Cardiac fibroblast (primary cell): ENCODE measurements at places on chromosomes 2 and 18.

DNA sequence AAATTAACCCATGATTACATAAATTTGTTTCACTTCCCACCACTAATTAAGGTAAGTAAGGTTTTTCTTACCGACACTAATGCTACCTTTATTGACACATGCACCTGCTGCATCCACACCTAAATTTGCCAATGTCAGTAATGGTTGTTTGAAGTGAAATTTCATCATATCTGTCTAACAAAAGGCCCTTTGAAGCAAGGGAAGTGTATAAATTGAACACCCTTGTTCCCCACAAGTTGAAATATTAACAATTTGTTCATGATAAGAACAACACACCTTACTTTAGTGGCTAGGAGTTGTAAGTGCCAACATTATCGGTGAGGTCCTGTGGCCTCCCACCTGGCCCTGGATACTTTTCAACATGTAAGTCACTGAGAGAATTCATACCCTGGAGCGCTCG lies 116.3 kb upstream of the CDCA7 start:
- no peak for DNase-seq

DNA sequence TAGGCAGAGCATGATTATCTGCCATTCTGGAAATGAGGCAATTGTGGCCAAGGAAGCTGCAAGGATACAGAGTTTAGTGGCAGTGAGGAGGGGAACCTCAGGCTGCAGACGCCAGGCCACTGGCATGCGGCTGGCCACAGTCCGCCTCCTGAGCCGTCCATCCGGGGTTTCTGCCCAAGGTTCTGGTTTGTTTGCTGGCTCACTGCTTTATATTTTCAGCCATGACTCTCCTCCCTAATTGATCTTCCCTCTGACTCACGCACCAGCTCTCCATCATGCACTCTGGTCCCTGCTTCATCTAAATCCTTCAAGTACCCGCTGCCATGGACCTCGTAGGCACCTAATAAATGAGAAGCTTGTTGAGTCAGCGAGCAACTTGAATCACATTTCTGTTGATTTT lies 107.8 kb upstream of the REV1 start:
- no peak for DNase-seq

DNA sequence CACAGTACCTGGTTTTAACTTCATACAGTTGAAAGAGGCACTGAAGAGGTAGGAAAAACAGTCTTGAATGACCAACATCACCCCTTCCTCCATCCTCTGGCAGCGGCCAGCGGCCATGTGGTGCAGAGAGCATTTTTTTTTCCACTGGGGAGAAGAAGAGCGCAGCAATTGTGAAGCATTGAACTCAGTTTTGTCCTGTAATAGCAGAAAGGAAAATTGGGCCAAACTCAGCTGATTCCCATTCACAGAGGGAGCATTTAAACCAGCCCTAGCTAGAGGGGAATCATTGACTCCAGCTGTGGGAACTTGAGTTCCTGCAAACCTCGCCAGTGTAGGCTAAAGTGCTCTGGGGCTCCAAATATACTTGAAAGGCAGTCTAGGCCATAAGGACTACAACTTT lies 316.6 kb upstream of the CHST9 start:
- DNase-seq: no peak

DNA sequence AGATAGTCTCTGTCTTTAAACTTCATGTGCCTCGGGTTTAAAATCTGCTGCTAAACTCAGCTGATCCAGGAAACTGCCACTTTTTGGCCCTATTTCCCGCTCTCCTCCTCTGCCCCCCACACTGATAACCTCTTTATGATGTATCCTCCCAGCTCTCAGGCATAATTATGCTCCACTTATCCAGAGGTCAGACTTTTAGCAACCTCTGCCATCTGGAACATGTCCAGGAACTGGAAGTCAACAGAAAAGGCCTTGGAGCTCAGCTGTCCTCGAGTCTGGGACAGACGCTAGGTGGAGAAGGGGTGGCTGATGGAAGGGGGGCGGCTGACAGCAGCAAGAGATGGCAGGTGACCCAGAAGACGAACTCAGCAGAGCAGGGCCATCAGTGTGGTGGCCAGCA lies 41.2 kb downstream of the ASAP2 start:
- DNase-seq: no peak

DNA sequence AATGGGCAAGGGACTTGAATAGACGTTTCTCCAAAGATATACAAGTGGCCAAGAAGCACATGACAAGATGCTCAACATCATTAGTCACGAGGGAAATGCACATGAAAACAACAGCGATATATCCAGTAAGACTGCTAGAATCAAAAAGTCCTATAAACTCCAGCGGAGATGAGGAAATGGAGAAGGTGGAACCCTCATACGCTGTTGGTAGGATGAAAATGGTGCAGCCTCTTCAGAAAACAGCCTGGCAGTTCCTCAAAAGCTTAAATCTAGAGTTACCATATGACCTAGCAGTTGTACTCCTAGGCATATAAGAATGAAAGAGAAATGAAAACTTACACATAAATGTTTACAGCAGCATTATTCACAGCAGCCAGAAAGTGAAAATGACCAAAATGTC lies 48.1 kb downstream of the HPCAL1 start:
- DNase-seq: no peak

- DNase-seq: peak; percentile 85
Measured at GRCh38 chr2:196601430-196602306, 37.8 kb upstream of the CCDC150 start.

DNA sequence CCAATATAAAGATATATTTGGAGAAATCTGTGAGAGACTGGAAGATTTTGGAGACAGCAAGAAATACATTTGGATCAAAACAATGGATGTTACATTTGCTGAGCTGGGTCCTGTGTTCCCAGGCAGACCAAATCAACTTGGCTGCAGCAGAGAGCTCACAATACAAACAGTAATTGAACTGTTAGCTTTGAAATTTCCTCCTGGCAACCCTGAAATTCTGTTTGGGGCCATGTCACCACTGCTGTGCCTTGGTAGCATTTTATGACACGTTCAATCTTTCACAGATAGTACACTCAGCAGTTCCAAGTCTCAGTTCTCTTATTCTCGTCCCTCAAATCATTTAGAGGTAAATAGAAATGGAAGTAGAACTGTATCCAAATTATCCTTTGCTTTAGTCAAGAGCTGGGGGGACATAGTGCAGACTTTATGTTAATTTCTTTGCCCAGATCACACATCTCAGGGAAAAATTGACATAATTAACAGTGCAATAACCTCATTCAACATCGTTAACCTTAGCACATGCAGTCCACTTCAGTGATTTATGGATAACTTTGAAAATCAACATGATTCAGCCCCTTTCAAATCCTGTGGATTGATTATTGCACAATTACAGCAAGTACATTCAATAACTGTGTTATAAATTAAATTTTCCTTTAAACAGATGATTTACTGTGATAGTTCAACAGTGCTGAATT lies 277.4 kb upstream of the MC4R start:
- DNase-seq: no peak

DNA sequence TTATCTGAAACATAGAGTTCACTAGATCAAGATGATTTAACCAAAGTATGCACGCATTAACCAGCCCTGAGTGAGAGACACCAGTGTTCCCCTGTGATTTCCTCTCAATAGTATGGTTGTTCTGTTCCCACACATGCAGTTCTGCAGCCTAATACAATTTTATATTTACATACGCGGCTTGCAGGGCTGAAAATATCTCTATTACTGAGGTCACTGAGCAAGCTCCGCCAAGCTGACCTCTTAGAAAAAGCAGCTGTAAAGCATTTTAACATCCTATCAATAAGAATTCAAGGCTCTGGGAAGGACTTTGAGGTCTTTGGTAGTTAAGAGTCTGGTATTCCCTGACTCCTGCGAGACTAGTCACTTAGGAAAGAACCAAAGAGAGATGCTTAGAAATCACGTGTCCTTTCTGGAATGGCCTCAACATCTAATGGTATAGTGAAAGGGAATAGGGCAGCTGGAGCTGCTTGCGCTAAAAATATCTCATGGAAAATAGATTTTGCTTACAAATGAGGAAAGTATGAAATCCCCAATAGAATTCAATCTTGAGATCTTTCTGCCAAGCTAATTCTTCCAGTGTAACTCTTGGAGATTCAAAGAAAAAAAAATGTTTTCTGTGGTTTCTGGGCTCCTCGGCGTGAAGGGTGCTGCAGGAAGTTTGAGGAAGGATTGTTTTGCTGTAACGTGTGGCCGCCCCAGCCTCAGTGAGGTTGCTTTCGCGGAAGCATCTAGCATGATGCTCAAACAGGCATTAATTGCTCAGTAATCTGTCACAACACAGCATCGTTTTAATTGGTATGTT lies 59.2 kb downstream of the DOCK10 start:
- peak; percentile 82 for DNase-seq
